ENCODE measurements at places on chromosomes 6 and 20.

DNA sequence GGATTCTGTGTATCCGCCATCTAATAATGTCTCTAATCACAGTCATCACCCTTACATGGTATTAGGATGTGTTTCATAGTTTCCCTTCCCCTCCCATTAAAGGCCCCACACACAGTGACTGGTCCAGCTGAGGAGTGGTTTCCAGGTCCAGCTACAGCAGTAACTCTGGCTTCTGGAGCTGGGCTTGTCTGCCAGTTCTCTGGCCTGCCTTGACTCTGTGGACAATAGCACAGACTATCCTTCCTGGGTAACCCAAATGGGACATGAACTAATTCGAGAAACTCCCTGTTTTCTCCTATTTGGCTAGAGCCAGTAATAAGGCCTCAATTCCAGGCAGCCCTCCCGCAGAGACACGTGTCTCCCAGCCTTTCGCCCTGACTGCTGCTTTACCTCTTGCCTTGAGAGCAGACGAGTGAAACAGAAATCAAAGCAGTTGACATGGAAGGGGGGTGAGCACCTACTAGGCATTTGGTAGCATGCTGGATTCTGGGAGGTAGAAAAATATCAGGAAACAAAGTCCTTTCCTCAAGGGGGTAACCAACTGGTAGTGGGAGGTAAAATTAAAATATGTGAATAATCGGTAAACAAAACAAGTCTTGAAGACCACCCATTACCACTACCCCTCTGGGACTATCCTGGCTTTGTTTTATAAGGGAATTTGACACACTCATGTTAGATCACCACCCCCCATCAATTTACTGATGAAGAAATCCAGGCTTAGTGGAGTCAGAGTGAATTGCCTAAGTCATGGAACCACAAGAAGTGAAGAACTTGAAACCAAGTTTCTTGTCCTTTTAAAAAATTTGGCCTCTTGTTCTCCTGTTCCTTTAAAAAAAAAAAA lies 1.2 kb downstream of the TRAF3IP2 start:
- no peak for DNase-seq

GRCh38 chr6:878179-878578 lies 185.2 kb upstream of the EXOC2 start:
- no peak for DNase-seq

GRCh38 chr20:20010639-20011500 lies 6.3 kb upstream of the NAA20 start:
- no peak for DNase-seq

- no peak for DNase-seq
These were observed 260.7 kb downstream of the PREX1 start for GRCh38 chr20:48567145-48567544.

- no peak for DNase-seq
These were observed 61.1 kb upstream of the GATA5 start for GRCh38 chr20:62536871-62537401.

DNA sequence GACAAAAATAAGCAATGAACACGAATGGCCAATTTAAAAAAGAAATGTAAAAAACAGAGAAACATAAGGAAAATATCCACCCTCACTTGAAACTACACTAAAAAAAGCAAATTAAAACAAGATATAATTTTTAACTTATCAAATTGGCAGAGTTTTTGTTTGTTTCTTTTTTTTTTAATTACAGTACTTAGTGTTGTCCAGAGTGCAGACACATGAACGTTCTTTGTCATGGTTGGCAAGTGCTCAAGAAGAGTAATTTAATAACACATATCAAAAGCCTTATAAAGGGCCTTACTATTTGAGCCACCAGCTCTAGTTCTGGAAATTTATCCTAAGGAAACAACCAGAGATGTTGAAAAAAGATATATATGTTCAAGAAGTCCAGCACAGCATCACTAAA lies 142.3 kb downstream of the ATXN1 start:
- DNase-seq: no peak

DNA sequence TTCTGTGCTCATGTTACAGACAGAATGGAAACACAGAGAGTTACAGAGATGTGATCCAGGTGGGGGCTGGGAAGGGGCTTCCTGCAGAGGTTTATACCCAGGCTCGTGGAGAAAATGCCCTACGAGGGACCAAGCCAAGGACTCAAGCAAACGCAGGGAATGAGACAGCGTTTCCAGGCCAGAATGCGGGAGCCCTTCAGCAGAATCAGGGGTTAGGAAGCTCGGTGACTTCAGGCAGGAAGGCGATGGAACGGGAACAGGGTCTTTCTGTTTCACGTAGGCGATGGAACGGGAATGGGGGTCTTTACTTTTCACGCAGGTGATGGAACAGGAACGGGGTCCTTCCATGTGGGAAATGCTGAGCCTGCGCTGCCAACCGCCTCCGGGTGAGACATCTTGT lies 82.6 kb downstream of the THBS2 start:
- DNase-seq: no peak

DNA sequence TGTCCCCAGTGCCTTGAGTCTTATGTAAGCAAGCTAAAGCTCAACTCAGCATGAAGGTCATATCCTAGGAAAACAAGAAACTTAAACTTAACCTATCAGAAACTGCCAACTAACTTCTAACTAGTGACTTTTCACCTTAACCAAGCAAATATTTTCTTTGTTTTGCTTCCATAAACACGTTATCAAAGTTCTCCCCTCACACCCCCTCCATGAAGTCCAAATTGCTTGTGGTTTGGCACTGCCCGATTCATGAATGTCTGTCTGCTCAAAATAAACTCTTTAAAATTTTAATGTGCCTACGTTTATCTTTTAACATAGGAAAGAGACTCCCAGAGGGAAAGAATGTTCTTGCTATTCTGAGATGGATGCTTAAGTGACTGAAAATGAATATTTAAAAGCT lies 34.9 kb downstream of the GSTA2 start:
- DNase-seq: no peak

- no peak for DNase-seq
These were observed 56.8 kb downstream of the SNX9 start for GRCh38 chr6:157879873-157880254.

GRCh38 chr6:116244284-116244683 lies 9.6 kb downstream of the TSPYL4 start:
- no peak for DNase-seq

GRCh38 chr20:24648919-24649318 lies 179.5 kb downstream of the SYNDIG1 start:
- no peak for DNase-seq

DNA sequence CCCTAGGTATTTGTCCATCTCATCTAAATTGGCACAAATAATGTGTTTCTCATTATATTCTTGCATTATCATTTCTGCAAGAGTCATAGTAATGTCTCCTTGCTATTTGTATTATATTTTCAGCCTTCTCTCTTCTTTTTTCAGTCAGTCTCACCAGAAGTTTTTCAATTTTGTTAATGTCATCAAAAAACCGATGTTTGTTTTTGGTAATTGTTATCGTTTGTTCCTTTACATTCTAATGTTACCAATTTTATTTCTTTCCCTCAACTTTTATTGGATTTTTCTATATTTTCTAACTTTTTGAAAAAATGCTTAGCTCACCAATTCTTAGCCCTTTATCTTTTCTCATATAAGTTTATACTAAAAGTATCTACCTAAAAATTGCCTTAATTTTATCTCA lies 82.2 kb upstream of the NRSN1 start:
- no peak for DNase-seq

GRCh38 chr20:48830826-48831318 lies 3.1 kb upstream of the PREX1 start:
- DNase-seq: no peak
